Endodermal cell (in vitro differentiated cells): ENCODE measurements at places on chromosomes 2 and 18. TPM values are rescaled to one million over a fixed set of nuclear protein-coding genes. Genes with fewer than 3 reads are reported as not detected.

GRCh38 chr18:13429884-13430510, 211.4 kb downstream of the LDLRAD4 start:
- no peak overlapping the region for H3K27ac ChIP-seq
- DNase-seq: no peak
- H3K36me3 ChIP-seq: no peaks in the 10 kb centered on the region
- H3K27me3 ChIP-seq: no peaks in the 10 kb centered on the region
- H3K4me1 ChIP-seq: no peaks in the 10 kb centered on the region

The SCN9A gene
- total RNA-seq: 0.13 to 0.21 TPM in 2 of 3 replicates, not detected in the other

GRCh38 chr2:47033102-47033880, 117.7 kb upstream of the MCFD2 start:
- no peak overlapping the region for H3K4me3 ChIP-seq
- DNase-seq: peak; percentile 61
- H3K27me3 ChIP-seq: no peaks in the 10 kb centered on the region
- peaks cover 11% of the 10 kb centered on the region for H3K36me3 ChIP-seq
- peak overlapping the region; percentile 98 for H3K27ac ChIP-seq
- H3K4me1 ChIP-seq: peaks cover 48% of the 10 kb centered on the region

GRCh38 chr18:71374294-71375000, 1085.6 kb downstream of the SOCS6 start:
- H3K27ac ChIP-seq: no peak overlapping the region
- H3K27me3 ChIP-seq: peaks cover 25% of the 10 kb centered on the region
- no peaks in the 10 kb centered on the region for H3K36me3 ChIP-seq
- H3K4me1 ChIP-seq: no peaks in the 10 kb centered on the region
- no peak overlapping the region for H3K4me3 ChIP-seq

DNA sequence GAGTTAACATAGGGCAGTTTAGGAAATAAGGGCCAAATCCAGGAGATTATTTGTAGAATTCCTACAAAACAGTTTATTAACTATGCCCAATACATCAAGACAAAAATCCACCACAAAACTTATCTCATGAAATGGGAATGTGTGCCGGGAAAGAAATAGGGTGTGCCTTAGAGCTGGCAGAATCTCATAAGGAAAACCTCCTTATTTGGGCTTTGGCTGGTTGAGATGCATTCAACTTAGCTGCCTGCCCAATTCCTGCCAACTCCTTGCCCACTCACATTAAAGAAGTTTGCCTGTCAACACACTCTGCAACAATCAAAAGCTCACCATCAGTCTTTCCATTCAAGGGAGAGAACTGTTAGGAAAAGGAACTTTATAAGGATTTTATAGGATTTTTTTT, 500.6 kb downstream of the SATB2 start:
- H3K4me1 ChIP-seq: no peaks in the 10 kb centered on the region
- H3K4me3 ChIP-seq: no peak overlapping the region
- no peak overlapping the region for H3K27ac ChIP-seq
- H3K36me3 ChIP-seq: no peaks in the 10 kb centered on the region
- no peak for DNase-seq

The UGT1A4 gene
- total RNA-seq: not detected in 2 replicates

The KANSL3 gene
- total RNA-seq: 31.5 and 34.8 TPM in 2 replicates

- H3K27ac ChIP-seq: no peak overlapping the region
- no peak overlapping the region for H3K4me3 ChIP-seq
- H3K4me1 ChIP-seq: peaks cover 23% of the 10 kb centered on the region
- H3K36me3 ChIP-seq: no peaks in the 10 kb centered on the region
- DNase-seq: no peak
Measured at GRCh38 chr18:7898181-7898580, 331.1 kb downstream of the PTPRM start.

The DYNAP gene
- total RNA-seq: not detected in 2 replicates

The DLGAP1 gene
- total RNA-seq: 11.1 and 21.5 TPM in 2 replicates

DNA sequence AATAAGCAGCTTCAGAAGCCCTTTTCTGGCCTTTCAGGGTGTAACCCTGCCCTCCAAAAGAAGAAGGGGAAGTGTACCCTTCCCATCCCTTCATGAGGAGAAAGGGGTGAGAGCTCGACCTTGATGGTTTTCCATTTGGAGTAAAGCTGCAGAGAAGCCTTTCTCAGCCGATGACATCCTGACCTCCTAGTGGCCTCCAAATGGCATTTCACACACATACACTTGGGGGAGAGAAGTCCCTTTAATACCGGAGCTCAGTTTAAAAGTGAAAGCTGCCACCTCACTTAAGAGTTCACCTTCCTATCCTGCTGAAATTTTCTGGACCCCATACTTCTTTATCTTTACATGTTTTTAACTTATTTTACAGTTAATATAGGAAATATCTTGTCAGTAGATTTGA, 716.7 kb downstream of the DCDC2C start:
- H3K4me3 ChIP-seq: no peak overlapping the region
- no peaks in the 10 kb centered on the region for H3K27me3 ChIP-seq
- DNase-seq: peak; percentile 55
- H3K4me1 ChIP-seq: no peaks in the 10 kb centered on the region
- H3K27ac ChIP-seq: no peak overlapping the region
- H3K36me3 ChIP-seq: no peaks in the 10 kb centered on the region

The RAX gene
- total RNA-seq: 0.18 TPM in 1 of 2 replicates, not detected in the other

The DARS1 gene
- total RNA-seq: 75.9 and 80.3 TPM in 2 replicates
